ENCODE measurements at places on chromosomes 16 and 17. TPM values are rescaled to one million over a fixed set of nuclear protein-coding genes. Genes with fewer than 3 reads are reported as not detected.

NQO1 gene
- total RNA-seq = 1.4 TPM

GRCh38 chr16:20862162-20862960, 37.8 kb downstream of the DCUN1D3 start:
- no peak overlapping the region for H3K27ac ChIP-seq
- no peaks in the 10 kb centered on the region for H3K4me1 ChIP-seq
- H3K4me3 ChIP-seq = no peak overlapping the region
- peaks cover 16% of the 10 kb centered on the region for H3K36me3 ChIP-seq
- H3K27me3 ChIP-seq = no peaks in the 10 kb centered on the region

- H3K4me1 ChIP-seq = no peaks in the 10 kb centered on the region
- H3K27me3 ChIP-seq = no peaks in the 10 kb centered on the region
- no peak for DNase-seq
- H3K4me3 ChIP-seq = no peak overlapping the region
- H3K36me3 ChIP-seq = no peaks in the 10 kb centered on the region
- no peak overlapping the region for H3K27ac ChIP-seq
These were observed 66.8 kb downstream of the BCAS3 start for GRCh38 chr17:60744355-60744966.

PYDC1 gene
- total RNA-seq = not detected

DNA sequence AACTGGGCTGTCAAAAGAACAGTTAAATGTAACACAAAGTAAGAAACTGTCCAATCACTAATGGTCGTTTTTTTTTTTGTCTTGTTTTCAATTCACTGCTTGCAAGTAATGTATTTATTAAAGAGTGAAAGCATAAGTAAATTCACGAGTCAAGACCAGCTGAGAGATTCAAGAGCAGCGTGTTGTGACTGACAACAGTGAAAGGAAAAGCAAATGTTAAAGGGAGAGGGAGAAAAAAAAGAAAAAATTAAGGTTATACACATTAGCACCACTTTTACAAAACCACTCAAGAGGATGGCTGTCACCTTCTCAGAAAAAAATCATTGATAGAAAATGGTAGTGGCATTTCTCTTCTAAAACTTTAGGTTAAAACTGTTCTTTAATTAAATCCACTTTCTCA, 36.1 kb downstream of the GPATCH8 start:
- H3K4me1 ChIP-seq = no peaks in the 10 kb centered on the region
- no peak for DNase-seq
- no peaks in the 10 kb centered on the region for H3K36me3 ChIP-seq
- H3K4me3 ChIP-seq = no peak overlapping the region

- no peak overlapping the region for H3K27ac ChIP-seq
- no peak for DNase-seq
- H3K27me3 ChIP-seq = no peaks in the 10 kb centered on the region
- H3K4me1 ChIP-seq = peaks cover 10% of the 10 kb centered on the region
These were observed 102.9 kb downstream of the HIC1 start for GRCh38 chr17:2157675-2158395.

SAMD14 gene
- 0.70 TPM for total RNA-seq

DNA sequence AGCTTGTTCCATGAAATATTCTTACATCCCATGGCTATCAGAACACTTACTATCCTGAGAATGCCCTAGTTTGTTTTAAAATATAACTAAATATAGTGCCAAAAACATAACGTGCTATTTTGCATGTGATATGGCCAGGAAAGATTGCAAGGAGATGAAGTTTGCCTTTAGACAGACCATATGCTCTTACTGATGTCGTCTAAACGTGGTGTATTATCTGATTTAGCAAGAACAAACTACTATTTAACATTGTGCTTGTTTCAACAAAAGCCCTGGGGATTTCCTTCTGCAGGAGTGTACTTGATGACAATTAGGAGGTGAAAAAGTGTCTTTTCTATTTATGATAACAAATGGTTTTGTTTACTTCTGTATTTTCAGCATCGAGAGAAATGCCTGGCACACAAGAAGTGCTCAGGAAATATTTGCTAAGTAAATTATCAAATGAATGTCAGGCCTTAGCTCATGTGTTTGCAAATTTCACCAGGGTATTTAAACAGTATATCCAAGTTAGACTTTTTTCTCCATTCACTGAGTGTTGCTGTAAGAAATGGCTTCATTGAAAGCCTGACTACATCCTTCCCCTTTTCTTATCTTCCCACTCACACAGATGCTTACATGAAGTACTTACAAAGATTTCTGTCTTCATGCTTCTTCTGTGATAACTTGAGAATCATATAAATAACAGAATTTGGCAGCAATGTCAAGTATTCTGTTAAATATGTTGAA, 1033.6 kb downstream of the CDH8 start:
- no peak for DNase-seq
- H3K4me1 ChIP-seq = no peaks in the 10 kb centered on the region
- H3K27ac ChIP-seq = no peak overlapping the region
- no peak overlapping the region for H3K4me3 ChIP-seq

- no peak for DNase-seq
- peaks cover 16% of the 10 kb centered on the region for H3K27me3 ChIP-seq
- no peaks in the 10 kb centered on the region for H3K36me3 ChIP-seq
These were observed 21.5 kb upstream of the SRSF1 start for GRCh38 chr17:58028578-58028977.

C16orf89 gene
- total RNA-seq = 0.62 TPM

SYCE1L gene
- total RNA-seq = 13.5 TPM

DNA sequence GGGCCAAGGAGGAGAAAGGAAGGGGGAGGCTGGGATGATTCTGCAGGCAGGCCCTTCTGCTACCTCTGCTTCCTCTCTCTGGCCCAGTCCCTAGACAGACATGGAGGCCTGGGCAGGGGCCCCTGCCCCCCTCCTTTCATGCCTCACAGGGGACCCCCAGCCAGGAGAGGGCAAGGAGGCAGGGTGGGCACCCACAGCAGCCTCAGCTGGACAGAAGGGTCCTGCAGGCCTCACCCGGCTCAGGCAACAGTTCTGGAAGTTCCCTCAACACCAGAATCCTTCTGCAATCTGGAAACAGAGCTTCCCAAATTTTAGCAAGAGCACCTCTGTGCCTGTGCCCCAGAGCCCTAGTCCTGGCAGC, 8.7 kb downstream of the ARHGAP27 start:
- no peak overlapping the region for H3K27ac ChIP-seq
- no peak overlapping the region for H3K4me3 ChIP-seq

HOXB6 gene
- total RNA-seq = not detected

GRCh38 chr17:37844158-37844976, 79.8 kb upstream of the TBC1D3K start:
- H3K27ac ChIP-seq = no peak overlapping the region
- H3K4me3 ChIP-seq = peak overlapping the region; percentile 14

DNA sequence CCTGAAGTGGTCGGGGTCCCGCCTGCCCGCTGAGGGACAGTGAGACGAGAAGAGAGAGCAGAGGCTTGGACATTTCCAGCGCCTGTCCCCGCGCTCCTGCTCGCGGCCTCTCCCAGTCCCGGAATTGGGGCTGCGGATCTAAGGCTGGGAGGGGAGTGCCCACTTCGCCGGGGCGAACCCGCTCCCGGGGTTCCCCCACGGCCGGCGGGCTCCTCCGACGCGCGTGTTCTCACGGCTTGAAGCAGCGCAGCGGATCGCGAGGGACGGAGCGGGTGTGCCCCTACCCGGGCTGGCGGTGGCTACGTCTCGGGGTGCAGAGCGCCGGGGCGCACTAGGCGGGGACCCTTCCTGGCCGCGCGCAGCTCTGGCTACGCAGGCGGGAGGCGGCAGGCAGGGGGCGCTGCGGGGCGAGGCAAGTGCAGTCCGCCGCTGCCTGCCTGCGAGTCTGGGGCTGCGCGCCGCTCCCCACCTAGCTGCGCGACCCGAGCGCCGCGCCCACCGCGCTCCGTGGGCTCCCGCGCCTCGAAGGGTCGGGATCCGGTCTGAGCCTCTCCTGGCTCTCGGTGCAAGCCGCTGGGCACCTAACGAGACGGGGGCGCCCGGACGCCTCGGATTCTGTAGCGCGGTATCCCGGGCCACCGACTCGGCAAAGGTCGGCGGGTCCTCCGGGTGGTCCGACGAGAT, 1.2 kb downstream of the NGFR start:
- H3K27ac ChIP-seq = no peak overlapping the region
- DNase-seq = peak; percentile 65
- H3K4me1 ChIP-seq = peaks cover 15% of the 10 kb centered on the region
- H3K36me3 ChIP-seq = no peaks in the 10 kb centered on the region
- peaks cover 52% of the 10 kb centered on the region for H3K27me3 ChIP-seq
- H3K4me3 ChIP-seq = peak overlapping the region; percentile 77

DNA sequence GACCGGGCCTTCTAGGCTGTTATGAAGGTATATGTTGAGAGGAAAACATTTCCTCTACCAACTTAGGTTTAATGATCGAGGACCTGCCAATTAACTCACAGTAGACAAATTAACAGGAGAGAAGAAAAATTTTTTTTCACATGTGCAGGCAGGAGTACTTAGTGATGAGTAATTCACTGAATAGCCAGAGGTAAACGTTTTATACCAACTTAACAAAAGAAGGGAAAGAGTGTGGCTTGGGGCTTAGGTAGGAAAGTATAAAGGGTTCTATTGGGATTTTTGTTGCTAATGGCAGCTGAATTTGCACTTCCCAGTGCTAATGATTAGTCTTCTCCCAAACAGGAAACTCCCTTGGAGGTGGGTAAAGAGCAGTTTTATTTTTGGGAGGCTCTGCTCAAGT, 121.6 kb upstream of the HS3ST4 start:
- H3K27me3 ChIP-seq = no peaks in the 10 kb centered on the region
- H3K4me3 ChIP-seq = no peak overlapping the region
- no peaks in the 10 kb centered on the region for H3K36me3 ChIP-seq
- H3K27ac ChIP-seq = no peak overlapping the region

DNA sequence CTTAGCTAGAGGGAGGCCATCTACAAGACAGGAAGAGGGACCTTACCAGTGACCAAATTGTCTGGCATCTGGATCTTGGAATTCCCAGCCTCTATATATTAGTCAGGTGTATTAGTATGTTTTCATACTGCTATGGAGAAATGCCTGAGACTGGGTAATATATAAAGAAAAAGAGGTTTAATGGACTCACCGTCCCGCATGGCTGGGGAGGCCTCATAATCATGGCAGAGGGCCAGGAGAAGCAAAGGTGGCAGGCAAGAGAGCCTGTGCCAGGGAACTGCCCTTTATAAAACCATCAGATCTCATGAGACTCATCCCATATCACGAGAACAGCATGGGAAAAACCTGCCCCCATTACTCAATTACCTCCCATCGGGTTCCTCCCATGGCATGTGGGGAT, 500.2 kb downstream of the SHISA9 start:
- H3K4me3 ChIP-seq = no peak overlapping the region
- no peaks in the 10 kb centered on the region for H3K27me3 ChIP-seq
- DNase-seq = no peak
- no peak overlapping the region for H3K27ac ChIP-seq

ACSM5 gene
- total RNA-seq = 0.28 TPM

TPSD1 gene
- not detected for total RNA-seq

DNA sequence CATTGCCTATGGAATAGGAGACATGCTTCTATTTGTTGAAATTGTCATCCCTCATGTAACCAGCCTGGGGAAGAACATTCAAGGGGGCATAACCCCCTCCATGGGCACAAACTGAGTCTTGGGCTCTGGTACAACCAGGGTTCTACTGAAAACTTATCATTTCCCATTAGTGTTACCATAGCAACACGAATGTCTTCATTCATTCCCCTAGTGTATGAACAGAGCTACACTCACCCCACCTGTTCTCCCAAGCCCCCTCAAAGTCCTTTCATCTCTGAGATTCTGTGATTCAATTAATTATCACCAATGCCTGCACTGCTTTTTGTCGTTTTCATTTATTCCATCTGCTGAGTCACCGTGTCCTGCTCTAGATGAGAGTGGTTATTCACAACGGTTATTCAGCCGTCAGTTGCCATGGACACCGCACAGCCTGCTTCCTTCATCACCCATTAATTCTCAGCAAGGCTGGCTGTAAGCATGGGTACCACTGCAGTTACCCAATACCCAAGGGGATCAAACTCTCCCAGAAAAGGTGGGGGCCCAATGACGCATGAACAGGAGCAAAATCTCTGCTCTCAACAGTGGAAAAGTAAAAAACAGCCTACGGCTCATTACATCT, 1.6 kb upstream of the GAST start:
- H3K27ac ChIP-seq = no peak overlapping the region
- no peak for DNase-seq
- peaks cover 28% of the 10 kb centered on the region for H3K27me3 ChIP-seq

GRCh38 chr16:64745258-64745930, 376.5 kb downstream of the CDH11 start:
- no peaks in the 10 kb centered on the region for H3K27me3 ChIP-seq
- no peaks in the 10 kb centered on the region for H3K36me3 ChIP-seq
- DNase-seq = no peak
- no peak overlapping the region for H3K27ac ChIP-seq

DNA sequence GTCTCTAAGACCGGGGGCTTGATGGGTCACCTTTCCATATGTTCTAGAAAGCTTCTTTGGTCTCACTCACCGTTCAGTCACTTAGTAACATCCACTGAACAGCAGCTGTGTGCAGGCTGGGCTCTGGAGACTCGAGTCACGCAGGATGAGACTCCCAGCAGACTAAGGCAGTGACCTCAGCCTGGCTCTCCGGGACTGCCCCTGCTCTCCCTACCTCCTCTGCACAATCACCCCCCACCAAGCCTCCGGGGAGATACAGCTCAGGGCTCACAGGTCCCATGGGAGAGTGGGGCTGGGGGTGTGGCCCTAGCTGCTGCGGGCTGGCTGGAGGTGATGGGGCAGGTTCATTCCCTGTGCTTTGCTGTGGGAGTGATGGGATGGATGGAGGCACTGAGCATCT, 14.1 kb downstream of the FLYWCH2 start:
- no peak for DNase-seq
- peaks cover 6% of the 10 kb centered on the region for H3K36me3 ChIP-seq
- no peaks in the 10 kb centered on the region for H3K4me1 ChIP-seq
- no peak overlapping the region for H3K27ac ChIP-seq
- H3K27me3 ChIP-seq = no peaks in the 10 kb centered on the region

GRCh38 chr17:27807567-27808470, 7.5 kb upstream of the NOS2 start:
- peak overlapping the region; percentile 81 for H3K27ac ChIP-seq
- no peaks in the 10 kb centered on the region for H3K27me3 ChIP-seq
- no peak overlapping the region for H3K4me3 ChIP-seq
- no peaks in the 10 kb centered on the region for H3K36me3 ChIP-seq
- H3K4me1 ChIP-seq = no peaks in the 10 kb centered on the region

GRCh38 chr16:35642322-35642835, 2183.0 kb downstream of the TP53TG3F start:
- no peak overlapping the region for H3K4me3 ChIP-seq
- H3K27me3 ChIP-seq = no peaks in the 10 kb centered on the region
- no peak overlapping the region for H3K27ac ChIP-seq

DNA sequence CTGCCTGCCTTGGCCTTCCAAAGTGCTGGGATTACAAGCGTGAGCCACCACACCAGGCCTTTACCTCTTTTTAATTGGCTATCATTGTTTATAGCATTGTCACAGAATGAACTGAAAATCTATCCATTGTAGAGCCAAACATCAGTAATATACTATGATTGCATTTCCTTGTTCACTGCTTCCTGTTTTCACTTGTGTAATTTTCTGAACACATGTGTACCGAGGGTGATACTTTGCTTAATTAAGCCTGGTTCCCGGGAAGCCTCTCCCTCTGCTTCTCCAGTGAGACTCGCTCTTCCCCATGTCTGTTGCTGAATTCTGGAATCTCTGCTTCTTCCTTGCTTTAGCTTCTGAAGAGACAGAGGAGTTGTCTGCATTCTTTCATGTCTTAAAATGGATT, 33.1 kb downstream of the POLR3E start:
- H3K4me3 ChIP-seq = no peak overlapping the region
- H3K27me3 ChIP-seq = no peaks in the 10 kb centered on the region
- peaks cover 86% of the 10 kb centered on the region for H3K36me3 ChIP-seq
- H3K4me1 ChIP-seq = no peaks in the 10 kb centered on the region
- DNase-seq = no peak

PDE6G gene
- total RNA-seq = 2.0 TPM

Data from T-cell (primary cell).